ENCODE measurements at places on chromosomes 2 and 18.

DNA sequence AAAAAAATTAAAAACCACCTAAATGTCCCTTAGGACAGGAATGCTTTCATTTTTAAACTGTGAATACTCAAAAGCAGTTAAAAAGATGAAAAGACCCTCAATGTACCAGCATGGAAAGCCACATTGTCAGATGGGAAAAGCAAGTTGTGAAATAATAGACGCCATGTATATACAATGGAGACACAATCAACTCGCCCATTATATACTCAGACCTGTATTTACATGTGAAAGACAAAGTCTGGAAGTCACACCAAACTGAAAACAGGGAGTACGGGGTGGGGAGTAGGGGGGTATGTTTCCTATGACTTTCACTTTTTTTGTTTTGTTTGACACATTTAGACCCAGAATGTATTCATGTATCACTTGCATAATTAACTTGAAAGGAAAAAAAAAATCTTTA lies 75.6 kb downstream of the CELF4 start:
- DNase-seq: no peak

DNA sequence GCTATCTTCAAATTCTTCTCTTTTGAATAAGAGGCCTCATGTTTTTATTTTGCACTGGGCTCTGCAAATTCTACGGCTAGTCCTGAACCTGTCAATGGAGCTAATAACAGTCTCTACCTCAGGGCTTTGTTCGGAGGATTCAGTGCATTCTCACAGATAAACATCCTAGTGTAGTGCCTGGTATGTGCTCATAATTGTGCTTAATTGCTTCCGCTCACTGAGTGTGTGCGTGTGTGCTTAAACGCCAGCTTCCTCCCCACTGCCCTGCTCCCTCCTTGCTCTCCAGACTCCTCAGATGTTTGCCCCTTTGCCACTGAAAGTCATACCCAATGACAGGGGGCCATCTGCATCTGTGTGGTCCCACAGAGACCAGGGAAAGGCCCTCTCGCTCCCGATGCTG lies 6.7 kb downstream of the GYPC start:
- no peak for DNase-seq

DNA sequence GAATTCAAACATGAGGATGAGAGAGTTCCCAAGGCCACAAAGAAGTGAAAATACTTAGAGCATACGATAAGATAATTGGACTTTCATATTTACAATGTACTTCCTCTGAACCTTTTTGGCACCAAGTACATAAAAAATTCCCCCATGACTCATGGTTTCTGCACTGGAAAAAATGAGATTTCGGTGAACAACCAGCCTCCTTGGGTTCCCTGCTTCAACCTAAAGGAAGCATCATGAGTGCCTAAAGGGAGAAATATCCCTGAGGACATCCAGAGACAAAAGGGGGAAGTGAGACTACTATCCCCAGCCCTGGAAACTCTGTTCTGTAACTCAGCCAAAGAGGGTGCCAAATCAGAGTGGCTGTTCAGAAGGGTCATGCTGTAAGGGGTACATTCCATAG lies 562.7 kb upstream of the SLC39A10 start:
- DNase-seq: no peak

- DNase-seq: no peak
These were observed 63.9 kb downstream of the PHLPP1 start for GRCh38 chr18:62778976-62779869.

DNA sequence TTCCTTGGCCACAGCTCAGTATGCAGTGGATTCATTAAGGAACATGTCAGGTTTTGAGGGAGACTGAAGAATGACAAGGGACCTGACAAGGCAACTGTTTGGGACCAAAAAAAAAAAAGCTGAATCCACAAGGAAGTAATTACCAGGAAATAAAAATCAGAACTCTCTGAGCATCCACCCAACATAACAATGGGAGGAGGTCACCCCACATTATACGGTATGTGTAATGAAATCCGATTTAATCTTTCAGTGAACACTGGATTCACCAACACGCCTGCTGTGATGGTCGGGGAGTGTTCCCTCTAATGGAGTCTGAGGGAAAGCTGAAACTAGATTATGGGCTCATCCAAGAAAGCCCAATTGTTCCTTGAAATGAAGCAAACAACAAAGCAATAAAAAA lies 329.3 kb downstream of the ETAA1 start:
- DNase-seq: no peak

DNA sequence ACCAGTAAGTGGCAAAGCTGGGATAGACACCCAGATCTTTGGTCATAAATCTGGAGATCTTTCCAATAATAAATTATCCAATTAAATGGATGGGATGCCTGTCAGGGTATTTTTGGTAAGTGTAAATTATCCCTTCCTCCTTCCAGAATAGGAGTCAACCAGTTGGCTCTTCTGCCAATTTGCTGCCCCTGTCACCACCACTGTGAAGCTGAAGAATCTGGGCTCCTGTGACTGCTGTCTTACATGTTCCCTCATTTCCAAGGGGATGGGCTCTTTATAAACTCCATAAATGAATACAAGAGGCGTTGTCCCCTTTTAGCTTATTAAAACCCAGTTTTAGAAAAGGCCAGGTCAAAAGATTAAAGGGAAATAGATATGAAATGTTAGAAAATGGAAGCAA lies 17.8 kb upstream of the BMP10 start:
- no peak for DNase-seq

- no peak for DNase-seq
These were observed 60.2 kb downstream of the PRPF40A start for GRCh38 chr2:152657043-152657442.

DNA sequence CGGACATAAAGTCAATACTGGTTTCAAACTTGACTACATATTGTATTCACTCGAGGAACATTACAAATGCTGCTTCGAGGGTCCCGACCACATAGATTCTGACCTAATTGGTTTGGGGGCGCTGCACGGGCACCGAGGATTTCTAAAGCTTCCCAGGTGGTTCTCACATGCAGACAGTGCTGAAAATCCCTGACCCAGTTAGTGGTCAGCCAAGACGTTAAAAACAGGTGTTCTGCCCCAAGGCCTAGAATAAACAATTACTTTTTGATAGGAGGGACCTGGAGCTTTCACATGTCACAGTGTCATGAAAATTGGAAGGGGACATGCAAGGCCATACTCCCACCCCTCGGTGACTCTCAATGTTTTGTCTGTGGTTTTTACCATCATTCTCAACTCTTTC lies 368.9 kb downstream of the RNF144A start:
- no peak for DNase-seq

GRCh38 chr2:16661936-16662839 lies 3.4 kb downstream of the CYRIA start:
- DNase-seq: no peak

DNA sequence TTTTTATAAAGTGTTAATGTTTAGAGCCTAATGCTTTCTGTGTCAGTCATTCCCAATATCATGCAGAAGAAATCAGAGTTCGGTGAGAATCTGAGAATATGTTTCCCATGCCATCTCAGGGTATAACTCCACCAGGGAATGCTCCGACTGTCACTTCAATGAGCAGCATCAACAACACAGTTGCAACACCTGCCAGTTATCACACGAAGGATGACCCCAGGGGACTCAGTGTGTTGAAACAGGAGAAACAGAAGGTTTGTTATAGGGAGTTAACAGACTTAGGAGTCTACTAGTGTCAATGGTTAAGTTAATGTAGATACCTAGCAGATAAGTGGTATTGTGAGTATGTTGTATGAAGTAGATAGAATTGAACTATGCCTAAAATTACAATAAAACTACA lies 31.0 kb downstream of the VAPA start:
- no peak for DNase-seq

DNA sequence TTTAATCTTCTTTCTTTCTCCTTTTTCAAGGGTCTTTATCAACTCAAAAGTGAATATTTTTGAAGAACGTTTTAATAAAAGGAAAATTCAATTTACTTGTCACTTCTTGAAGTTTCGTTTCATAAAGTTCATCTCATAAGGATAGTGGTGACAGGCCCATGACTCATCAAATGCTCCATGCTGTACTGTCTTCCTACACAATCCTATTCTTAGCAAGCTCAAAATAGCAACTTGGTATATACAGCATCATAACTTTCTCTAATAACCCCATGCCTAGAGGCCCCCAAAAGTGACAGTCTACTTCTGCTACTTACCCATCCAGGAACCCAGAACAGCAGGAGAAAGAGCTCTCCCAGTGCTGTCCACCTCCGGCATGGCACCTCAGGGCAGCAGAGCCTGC lies 7.7 kb downstream of the FBXO15 start:
- no peak for DNase-seq

DNA sequence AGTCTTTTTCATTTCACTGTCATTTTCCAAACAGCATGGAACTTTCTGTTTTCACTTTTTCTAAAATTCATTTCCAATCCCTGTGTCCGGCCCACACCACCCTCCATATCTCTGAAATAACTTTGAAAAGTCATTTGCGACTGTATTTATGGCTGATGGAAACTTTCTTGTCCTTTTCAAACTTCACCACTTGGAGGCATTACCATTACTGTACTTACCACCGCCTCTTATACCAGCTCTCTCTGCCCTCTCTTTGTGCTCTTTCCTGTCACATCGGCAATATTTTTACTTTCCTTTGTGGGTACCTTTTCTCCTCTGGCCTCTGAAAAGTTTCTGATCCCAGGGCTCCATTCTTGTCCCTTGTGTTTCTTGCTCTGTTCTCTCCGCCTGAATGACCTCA lies 39.5 kb upstream of the IL1RL1 start:
- DNase-seq: no peak

GRCh38 chr18:54119524-54120019 lies 104.9 kb downstream of the MBD2 start:
- DNase-seq: peak; percentile 18

DNA sequence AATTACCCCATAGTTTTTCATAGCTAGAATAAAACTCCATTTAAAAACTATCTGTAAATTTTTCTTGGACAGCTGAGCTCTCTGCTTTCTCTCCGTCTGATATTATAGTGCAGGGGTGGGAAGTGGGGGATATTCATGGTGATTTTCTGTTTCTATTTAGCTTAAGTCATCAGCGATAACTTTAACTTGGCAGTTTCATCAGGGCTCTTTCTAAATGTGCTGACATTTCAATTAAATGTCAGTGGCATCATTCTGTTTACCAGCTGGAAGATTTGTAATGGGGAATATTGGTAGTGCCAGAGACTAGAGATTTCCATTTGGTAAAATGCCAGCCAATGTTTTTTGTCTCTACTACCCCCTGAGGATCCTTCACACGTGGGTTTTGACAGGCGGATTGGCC lies 53.5 kb upstream of the CAPN13 start:
- DNase-seq: no peak

GRCh38 chr2:152611458-152612231 lies 105.6 kb downstream of the PRPF40A start:
- peak; percentile 72 for DNase-seq

GRCh38 chr2:17710547-17711248 lies 42.9 kb downstream of the SMC6 start:
- no peak for DNase-seq

DNA sequence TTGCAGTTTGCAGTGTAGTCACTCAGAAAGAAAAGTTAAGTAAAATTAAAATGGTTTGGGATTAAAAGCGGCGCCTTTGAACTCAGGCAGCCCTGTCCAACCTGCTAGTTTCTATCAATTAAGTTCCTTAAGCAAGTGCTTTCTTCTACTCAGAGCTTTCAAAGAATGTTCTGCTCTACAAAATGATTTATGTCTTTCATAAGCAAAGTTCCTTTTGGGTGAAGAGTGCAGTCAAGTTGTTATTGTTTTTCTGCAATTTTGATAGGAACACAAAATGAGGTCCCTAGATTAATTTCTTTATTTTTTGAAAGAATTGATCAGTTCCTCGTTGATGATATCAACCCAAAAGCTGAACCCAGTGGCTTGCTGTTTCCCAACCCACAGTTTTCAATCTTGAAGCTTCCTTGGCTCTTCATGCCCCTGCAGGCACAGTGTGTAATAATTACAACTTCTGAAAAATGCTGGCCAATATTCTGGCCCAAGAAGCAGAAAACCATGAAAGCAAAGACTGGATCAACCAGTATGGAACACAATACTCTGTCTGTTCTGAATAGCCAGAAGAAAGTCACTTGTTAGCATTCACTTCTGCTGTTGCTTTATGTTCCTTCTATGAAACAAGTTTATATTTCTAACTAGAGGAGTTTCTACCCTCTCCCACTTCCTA lies 89.1 kb downstream of the TGIF1 start:
- DNase-seq: no peak

DNA sequence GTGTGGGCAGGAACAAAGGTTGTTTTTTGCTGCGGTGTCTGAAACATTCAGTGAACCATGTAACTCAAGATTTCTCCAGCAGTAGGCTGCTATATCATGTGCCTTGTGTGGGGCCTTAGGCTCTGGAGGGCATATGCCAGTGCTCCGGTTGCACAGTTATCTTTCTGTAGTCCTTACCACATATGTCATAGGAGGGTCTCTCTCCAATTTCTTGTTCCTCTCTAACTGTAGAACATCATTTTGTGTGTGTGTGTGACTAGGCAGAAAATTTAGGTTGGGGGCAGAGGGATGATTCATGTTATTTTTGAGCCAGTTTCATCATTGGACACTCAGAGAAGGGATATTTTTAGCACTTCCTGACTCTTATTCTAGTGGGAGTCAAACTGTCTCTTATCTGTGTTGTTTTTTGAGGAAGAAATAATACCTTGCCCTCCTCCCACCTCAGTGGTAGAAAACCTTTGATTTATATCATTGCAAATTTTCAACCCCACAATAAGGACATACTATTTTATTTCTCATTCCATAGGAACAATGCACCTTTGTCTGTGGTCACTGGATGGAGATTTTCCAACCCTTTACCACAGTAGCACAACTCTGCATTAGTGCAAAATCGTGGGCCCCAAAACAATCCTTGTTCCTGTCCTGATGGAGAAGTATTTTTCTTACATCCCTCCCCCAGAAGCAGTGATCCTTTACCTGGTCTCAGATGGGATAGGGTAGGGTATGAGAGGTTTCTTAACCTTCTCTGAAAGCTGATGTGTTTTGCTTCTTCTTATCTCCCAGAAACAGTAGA lies 113.9 kb downstream of the CCDC74A start:
- no peak for DNase-seq

- no peak for DNase-seq
These were observed 636.3 kb downstream of the TSN start for GRCh38 chr2:122391726-122392125.

- no peak for DNase-seq
These were observed 131.0 kb upstream of the COPS8 start for GRCh38 chr2:236954641-236955040.

DNA sequence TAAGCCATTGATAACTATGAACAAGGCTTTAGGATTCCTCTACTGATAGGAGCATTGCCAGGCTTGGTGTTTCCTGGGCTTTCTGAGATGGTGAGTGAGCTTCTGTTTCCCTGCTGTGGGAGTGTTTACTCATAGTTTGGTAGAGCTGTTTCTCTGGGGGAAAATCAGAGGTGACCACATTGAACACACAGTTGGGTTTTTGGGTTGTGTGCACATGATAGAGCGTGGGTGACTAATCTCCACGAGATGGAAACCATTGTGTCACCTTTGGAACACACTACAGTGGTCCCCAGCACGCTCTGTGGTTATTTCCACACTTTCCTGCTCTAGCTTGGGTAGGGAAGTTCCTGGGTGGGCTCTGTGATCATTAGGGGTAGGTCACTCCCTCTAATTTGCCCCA lies 5.4 kb downstream of the IL1R1 start:
- no peak for DNase-seq

GRCh38 chr2:223108351-223109050 lies 56.5 kb downstream of the KCNE4 start:
- no peak for DNase-seq

GRCh38 chr2:206701952-206702605 lies 16.1 kb downstream of the DYTN start:
- DNase-seq: no peak
